ENCODE measurements at places on chromosomes 16 and 17.
A peak's percentile ranks its signal among the peaks of the same experiment; 100 is the strongest.

DNA sequence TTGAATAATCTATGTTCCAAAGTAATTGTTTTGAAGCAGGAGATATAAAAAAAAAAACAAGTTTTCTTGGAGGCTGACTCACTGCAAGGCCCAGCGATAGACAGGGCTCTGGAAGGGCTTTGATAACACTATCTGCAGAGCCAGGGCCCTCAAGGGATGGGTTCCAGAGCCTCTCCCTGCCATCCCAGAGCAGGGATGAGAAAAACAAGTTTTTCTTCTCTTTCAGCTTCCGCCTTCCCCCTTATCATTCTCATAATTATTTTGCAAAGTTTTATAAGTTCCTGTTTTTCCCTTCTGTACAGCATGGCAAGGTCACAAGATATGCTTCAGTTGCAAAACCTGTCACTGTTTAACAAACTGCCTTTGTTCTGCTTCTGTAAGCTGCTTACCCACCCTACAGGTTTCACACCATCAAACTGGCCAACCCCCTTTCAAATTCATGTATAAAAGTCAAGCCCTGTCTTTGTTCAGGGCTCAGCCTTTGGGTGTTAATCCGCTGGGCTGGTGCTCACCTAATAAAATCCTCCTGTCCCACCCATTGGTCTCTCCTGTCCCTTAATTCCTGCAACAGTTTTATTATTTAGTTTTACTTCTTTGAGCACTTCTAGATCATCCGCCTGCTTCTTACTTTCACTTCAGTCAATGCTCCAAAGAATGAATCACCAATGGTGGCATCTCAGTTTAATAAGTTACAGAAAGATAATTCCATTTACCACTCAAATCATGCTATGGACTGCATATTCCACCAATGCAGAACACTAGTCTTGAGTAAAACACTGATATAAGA, 5.6 kb upstream of the THUMPD1 start:
- DNase-seq, result no peak

DNA sequence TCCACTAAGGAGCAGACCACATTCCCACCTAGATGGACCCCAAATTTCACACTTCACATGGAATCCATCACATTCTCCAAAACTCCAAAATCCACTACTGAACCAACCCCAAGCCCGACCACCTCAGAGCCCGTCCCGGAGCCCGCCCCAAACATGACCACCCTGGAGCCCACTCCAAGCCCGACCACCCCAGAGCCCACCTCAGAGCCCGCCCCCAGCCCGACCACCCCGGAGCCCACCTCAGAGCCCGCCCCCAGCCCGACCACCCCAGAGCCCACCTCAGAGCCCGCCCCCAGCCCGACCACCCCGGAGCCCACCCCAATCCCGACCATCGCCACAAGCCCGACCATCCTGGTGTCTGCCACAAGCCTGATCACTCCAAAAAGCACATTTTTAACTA, 1.6 kb downstream of the GP1BA start:
- DNase-seq, result no peak

GRCh38 chr16:81616321-81617020, 162.6 kb upstream of the PLCG2 start:
- no peak for DNase-seq

- DNase-seq, result peak; percentile 79
These were observed 1.6 kb upstream of the GAST start for GRCh38 chr17:41710472-41711090.

GRCh38 chr17:32440722-32441121, 3.6 kb upstream of the PSMD11 start:
- DNase-seq, result no peak

- no peak for DNase-seq
These were observed 4.9 kb downstream of the RARA start for GRCh38 chr17:40313668-40314583.

DNA sequence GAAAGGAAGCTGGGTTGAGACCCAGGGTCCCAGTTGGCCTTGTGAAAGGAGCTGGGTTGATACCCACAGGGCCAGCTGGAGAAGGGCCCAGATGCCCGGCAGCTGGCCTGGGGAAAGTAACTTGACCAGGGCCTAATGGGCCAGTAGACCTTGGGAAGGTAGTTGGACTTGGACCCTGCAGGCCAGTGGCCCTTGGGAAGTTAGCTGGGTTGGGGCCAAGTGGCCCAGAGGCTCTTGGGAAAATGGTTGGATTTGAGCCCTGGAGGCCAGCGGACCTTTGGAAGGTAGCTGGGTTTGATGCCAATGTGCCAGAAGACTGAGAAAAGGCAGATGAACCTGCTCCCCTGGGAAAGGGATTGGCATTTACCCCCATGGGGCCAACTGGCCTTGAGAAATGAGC, 13.4 kb downstream of the CHTF8 start:
- DNase-seq, result no peak

DNA sequence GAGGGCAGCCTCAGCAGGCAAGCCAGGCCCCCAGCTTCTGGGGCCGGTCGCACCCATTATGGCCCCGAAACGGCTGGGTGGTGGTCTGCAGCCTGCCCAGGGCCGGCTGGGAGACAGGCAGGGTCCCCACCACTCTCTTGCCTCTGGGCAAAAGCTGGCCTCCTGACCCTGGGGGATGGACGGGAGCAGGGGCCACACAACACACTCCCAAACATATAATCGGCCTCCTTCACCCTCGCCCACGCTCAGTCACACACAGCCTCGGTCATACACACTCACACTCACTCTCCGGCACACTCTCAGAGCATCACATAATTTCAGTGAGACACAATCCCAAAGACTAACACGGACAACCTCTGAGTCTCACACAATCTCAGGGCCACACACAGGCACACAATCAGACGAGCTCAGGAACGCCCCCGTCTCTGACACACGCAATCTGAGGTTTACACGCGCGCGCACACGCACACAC, 589 bp downstream of the PEMT start:
- DNase-seq, result no peak

- DNase-seq, result no peak
These were observed 62.5 kb downstream of the FTO start for GRCh38 chr16:53766304-53767016.

GRCh38 chr17:65918916-65919315, 273.0 kb downstream of the CEP112 start:
- no peak for DNase-seq

DNA sequence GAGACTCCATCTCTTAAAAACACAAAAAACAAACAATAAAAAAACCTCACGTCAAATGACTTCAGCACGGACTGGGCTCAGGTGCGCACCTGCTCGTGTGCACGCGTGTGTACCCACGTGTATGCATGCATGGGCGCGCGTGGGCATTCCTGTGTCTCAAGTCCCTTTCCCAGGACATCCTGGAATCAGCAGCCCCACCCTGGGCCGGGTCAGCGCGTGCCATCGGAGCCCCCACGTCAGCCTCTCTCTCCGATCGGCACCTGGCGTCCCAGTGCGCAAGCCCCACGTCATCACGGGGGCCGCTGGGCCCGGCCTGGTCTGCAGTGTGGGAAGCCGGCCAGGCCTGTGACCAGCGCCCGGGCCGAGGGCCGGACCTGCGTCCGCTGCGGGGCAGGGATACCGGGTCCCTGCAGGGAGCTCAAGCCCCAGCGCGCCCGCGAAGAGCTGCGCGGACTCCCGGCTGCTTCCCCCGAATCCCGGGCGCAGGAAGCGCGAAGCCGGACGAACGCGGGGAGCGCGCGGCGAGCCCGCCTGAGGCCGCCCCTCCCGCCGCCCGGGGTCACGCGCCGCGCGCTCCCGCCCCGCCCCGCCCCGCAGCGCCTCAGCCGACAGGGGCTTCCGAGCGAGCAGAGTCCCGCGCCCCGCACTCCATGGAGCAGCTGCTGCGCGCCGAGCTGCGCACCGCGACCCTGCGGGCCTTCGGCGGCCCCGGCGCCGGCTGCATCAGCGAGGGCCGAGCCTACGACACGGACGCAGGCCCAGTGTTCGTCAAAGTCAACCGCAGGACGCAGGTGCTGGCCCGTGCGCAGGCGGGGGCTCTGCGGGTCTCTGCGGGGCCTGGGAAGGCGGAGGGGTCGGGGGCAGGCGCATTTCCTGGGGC, at the start of gene FN3K:
TSS of gene FN3K (plus strand) at position 629 of the 880 bp plus-strand sequence. CDS start at position 651, 22 bp downstream.
- peak; percentile 33 for DNase-seq

DNA sequence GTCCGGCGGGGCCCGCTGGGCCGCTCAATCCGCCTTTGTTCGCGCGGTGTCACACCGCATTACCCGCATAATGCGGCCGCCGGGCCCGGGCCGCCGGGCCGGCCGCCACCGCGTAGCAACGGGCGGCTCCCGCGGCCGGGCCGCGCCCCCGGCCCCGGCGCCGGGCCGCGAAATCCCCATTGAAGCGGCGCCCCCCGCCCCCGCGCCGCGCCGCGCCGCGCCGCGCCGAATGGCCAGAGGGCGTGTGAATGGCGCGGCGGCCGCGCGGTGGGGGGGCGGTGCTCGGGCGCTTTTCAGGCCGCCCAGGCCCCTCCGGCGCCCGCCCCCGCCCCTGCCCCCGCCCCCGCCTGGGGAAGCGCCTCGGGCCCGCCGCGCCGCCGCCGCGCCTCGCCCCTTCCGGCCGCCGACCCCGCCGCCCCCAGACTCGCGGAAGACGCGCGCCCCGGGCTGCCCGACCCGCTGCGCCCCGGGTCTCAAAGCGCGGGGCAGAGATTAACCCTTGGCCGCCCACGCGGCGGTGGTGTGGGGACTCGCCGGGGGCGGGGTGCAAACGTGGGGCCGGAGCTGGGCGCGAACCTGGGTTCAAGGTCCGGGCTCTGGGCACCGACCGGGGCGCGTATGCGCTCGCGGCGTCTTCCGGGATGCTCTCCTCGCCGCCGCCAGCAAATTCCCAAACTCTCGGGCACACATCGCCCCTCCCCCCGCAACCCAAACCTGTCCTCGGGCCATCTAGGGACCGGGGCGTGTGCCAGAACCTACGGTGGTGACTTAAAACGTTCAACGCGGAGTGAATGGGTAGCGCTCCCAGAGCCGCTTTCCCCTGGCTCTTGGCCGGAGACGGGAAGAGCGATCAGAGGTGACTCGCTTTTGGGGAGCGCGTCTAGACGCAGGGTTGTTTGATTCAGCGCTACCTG, 46.7 kb downstream of the WNT3 start:
- peak; percentile 45 for DNase-seq

- no peak for DNase-seq
These were observed 17.9 kb upstream of the SNTB2 start for GRCh38 chr16:69169051-69169450.

GRCh38 chr16:1088295-1089170, 7.5 kb downstream of the C1QTNF8 start:
- DNase-seq, result no peak

- peak; percentile 58 for DNase-seq
These were observed 1.2 kb downstream of the SOX15 start for GRCh38 chr17:7588553-7589203.

GRCh38 chr17:82257473-82257872, 16.0 kb downstream of the CSNK1D start:
- DNase-seq, result no peak

DNA sequence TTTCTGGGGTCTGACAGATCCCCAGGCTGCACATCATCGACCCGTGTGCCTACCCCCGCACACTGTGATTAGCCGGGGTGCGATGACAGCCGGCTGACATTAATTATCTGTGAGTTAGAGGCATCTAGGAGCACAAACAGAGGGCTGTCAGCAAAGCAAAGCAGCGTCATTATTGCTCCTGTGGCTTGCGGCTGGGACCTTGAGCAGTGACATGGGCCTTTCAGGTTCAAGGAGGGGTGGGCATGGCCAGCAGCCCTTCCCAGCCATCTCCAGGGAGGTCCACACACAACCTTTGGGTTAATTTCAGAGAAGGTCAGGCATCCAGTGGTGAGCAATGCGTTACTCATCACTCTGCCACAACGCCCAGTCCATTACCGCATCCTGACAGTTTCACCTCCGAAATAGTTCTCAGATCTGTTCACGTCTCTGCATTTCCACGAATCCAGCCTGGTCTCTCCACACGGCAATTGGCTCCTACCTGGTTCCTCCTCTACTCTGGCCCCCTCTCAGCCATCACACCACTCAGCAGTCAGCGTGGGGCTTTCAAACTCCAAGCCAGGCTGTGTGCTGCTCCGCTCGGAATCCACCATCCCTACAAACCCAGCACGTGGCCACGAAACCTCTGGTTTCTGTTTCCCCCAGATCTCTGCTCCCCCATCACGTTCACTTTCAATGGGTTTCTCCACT, 249.7 kb upstream of the C16orf82 start:
- peak; percentile 81 for DNase-seq

- DNase-seq, result no peak
These were observed 7.5 kb upstream of the MAPT start for GRCh38 chr17:45886852-45887251.

- peak; percentile 56 for DNase-seq
These were observed 10.0 kb downstream of the GAN start for GRCh38 chr16:81324808-81325207.

- DNase-seq, result no peak
These were observed 3.9 kb downstream of the RAI1 start for GRCh38 chr17:17684906-17685774.

DNA sequence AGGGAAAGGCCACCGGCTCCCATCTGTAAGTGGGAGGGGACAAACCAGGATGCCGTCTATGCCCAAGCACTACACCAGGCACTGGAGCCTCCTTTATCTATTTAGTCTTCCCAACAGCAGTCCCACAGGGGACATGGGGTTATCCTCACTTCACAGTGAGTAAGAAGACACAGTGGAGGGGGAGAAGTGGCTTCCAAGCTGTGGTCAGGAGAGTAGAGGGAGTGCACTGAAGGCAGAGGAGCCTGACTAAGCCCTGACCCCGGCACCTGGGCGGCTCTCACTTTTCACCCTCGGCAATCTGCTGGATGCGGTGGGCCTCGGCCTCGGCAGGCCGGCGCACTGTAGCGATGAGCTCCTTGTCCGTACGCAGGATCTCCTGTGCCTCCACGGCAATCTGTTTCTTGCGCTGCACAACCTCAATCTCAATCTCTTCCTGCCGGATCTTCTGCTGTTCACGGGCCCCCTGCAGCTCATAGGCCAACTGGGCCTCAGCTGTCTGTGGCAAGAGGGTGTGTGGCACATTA, 15.9 kb downstream of the FLOT2 start:
- DNase-seq, result no peak

- no peak for DNase-seq
These were observed 12.8 kb upstream of the CBX8 start for GRCh38 chr17:79809530-79810129.

- DNase-seq, result peak; percentile 72
These were observed 23.2 kb upstream of the CRYM start for GRCh38 chr16:21301168-21301894.

DNA sequence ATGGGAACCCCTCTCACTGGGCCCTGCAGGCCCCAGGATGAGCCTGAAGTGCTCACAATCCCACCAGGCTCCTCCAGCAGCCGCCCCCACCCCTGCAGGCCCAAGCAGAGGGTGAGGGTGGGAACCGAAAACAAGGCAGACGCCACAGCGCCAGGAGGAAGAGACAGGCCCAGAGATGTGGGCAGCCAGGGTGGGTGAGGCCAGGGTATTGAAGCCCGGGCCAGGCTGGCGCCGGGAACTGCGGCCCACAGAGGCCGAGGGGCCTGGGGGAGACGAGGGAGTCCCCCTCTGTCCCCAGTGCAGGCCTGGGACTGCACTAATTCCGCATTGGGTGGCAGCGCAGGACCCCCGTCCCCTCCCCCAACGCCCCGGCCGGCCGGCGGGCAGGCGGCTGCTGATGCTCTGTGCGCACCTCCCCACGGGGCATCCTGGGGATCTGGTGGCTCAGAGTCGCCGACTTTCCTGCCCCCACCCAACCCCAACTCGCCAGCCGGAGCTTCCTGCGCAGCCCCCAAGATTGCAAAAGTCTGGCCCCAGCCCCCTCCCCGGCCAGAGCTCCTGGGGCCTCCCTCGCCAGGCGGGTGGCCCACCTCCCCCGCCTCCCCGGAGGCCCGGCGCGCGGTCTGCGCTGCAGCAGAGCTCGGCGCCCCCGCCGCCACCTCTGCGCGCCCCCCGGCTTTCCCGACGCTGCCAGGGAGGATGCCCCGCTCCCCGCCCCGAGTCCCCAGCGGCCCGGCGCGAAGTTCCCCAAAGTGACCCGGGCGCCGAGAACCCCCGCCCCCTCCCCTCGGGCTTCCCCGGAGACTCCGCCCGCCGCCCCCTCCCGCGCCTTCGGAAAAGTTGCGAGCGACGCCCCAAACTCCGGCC, 107.8 kb downstream of the ENGASE start:
- no peak for DNase-seq

Measured in RPMI7951 (cell line).